ENCODE measurements at places on chromosomes 2 and 18.

- no peak for DNase-seq
Measured at GRCh38 chr2:197208841-197209240, 101.7 kb downstream of the ANKRD44 start.

- DNase-seq: no peak
Measured at GRCh38 chr2:158936978-158937377, 31.5 kb upstream of the TANC1 start.

GRCh38 chr2:205754924-205755321, 72.6 kb downstream of the NRP2 start:
- DNase-seq: no peak

- peak; percentile 10 for DNase-seq
Measured at GRCh38 chr2:55419233-55419678, 400 bp downstream of the CCDC88A start.

GRCh38 chr2:74008761-74009395, 24.2 kb downstream of the TET3 start:
- DNase-seq: no peak

DNA sequence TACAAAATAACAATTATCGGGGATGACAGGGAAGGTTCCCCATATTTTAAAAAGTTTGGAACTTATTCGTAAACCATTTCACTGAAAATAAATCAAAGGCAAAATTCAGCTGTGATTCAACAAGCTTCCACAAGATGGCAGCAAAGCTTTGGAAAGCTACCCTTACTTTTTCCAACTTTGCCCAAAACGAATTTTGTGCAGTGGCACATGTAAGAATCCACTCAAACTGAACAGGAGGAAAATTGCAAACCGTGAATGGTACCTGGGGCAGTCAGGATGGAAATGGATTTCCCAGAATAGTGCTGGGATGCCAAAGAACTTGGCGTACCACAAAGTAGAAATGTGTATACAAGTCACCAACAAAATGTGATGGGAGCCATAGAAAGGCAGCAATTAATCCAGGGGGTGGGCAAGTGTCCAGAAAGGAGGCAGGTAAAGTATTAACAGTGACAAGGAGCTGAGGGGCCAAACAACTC, 10.7 kb downstream of the RPL31 start:
- DNase-seq: no peak

DNA sequence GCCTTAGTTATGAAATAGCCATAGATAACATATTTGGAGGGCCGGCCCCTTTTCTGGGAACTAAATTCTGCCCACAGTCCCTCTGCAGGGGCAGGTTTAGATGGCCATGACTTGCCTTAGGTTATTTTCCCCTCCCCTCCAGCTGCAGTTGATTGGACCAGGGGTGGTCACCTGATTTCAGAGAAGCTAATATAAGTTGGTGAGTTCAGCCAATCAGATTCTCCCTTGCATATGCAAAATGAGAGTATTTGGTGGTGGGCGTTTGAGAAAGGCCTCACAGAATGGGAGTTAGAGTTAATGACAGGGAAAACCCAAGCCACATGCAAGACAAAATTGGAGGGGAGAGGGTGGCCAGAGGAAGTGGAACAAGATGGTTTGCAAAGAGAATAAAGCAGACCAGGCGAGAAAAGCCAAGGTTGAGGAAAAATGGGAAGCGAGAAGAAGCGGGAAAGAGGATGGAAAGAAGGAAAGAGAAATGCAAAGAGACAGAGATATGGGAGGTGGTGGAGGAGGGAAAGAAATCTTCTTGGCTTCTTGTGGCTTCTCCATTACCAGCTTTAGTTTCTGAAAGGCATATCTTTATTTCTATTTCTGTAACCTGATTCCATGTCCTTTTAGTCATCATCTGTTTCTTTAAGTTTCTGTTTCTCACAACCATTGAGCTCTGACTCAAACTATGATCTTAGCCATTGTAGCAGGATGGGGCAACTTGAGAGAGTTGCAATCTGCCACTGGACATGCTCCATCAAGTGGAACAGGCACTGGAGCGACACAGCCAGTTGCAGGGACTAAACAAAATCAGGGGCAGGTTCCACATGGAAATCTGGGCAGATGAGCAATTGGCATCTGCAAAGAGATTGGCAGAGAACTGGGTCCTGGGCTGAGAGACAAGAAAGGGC, 108.1 kb upstream of the SIX3 start:
- DNase-seq: no peak

DNA sequence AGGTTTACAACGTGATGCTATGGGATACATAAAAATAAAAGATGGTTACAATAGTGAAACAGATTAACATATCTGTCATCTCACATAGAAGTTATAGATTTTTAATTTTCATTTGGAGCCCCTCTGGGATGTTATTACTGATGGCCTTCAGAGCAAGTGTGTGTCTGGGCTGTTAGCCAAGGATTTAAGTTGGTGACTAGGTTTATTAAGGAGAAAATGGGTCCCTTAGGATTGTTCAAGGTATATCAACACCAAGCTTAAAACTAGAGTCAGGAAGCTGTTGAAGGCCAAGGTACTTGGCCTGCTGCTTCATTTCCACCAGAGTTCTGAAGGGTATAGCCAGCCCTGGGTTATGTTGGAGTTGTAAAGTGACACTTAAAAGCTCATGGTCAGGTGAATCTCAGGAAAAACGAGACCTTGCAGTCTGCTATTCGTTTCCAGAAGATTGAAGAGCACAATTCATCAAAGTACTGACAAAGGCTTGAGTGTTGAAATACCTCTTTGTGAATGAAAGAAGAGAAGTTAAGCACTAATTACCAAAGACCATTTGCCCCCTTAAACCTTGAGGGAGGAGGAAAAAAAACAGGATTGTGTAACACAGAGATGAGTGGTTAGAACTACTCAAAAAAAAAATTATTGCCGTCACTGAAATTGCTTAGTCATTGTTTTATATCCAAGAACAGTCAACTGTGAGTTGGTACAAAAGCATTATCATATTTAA, 48.4 kb downstream of the MAP2 start:
- no peak for DNase-seq

DNA sequence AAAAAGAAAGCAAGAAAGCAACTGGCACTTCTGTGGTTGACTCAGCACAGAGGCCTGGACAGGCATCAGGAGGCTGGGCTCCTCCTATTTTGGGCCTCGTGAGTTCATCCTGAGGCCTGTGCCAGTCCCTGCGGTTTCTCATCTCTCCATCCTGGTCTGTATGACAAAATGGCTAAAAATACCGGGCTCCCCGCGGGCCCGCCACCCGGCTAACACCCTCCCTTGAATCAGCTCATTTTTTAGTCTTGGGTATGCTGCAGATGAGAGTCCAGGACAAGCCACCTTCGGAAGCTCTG, 62.3 kb upstream of the YWHAQ start:
- DNase-seq: no peak

GRCh38 chr2:8215982-8216381, 465.9 kb upstream of the ID2 start:
- DNase-seq: no peak

- DNase-seq: no peak
Measured at GRCh38 chr2:161814008-161814660, 189.9 kb downstream of the SLC4A10 start.

- DNase-seq: no peak
Measured at GRCh38 chr18:51185075-51185474, 12.4 kb downstream of the MEX3C start.

- DNase-seq: no peak
Measured at GRCh38 chr2:147108548-147108947, 736.3 kb upstream of the ACVR2A start.

GRCh38 chr2:38975042-38975441, 85.4 kb downstream of the ARHGEF33 start:
- DNase-seq: no peak

DNA sequence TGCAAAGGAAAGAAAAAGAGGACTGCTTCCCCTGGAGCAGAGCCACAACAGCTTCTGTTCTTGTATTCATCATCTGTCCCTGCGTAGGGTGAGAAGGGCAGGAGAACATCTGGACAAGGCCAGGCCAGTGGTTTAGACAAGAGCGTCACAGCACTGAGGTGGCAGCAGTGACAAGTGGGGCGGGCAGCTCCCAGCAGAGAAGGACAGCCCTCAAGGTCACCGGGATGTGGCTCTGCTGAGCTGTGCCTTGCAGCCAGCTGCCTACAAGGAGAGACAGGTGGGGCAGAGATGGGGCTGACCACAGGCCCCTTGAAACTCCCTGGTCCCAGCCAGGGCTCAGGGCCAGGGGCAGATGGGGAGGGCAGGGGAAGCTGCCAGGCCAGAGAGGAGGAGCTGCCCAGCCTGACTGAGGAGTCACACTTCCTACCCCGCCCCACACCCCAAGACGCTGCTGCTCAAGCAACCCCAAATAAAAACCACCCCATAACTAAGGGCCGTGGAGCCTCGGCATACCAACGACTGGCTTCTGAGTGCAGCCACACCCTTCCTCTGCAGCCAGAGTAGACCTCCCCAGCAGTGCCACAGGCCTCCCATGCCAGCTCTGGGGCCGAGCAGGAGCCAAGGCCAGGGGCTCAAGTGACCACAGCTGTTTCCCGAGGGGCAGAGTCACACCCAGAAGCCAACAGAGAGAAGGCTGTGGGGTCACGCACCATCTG, 5.4 kb downstream of the RAB11FIP5 start:
- DNase-seq: no peak

DNA sequence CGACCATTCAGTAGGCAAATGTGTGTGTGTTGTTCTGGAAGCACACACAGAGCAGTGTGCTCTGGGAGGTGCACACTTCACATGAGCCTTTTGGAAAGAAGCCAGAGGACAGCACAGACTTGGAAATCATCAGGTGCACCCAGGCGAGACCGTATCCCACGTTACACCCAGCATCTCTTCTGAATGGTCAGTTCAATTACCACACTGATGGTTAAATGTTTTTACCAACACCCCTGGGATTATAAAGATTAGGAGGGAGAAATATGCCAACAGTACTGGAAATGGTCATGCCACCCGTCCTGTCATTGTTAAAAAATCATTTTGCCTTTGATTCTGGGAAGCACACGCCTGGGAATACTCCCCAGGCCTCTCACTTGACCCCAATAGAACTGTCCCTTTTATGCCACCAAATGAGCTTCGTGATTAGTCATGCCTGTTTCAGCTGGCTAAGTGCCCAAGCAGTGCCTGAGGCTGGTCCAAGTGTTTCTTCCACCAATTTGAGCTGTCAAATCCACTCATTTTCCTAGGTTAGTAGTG, 183.7 kb downstream of the NRP2 start:
- DNase-seq: no peak
